ENCODE measurements at places on chromosomes 16 and 17.

DNA sequence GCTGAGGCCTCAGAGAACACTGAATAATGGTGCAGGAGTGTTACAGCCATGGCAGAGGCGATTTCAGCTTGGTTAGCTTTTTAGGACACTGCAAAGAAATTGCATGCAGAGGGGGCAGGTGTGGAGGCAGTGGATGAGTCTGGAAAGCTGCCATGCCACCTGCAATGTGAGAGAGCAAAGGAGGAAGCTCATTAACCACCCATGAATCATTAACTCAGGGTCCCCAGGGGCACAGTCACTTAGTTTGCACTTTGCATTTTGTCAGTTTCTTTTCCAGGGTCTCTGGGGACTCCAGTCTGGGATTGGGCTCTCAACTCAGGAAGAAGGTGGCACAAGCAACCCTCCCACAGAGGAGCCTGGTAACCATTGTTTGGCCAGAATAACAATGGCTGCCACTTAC, 132.9 kb downstream of the USP31 start:
- no peak for DNase-seq

DNA sequence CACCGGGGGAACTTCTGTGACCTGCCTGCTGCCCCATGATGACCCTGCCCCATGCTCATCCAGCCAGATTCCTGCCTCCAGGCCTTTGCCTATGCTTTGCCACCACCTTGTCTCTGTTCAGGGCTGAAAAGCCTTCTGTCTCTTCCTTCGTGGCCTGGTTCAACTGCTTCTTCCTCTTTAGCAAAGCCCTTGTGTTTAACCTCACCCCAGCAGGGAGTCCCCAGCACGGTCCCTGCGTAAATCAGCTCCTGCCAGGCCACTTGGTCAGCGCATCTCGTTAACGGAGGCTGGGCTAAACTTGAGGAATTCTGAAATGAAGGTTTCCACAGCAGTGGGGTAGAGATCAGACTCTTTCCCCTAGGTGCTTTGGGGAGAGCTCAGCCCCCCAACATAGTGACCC, 16.1 kb upstream of the KCNJ12 start:
- no peak for DNase-seq

- DNase-seq: no peak
These were observed 50.8 kb downstream of the TBC1D26 start for GRCh38 chr17:15782866-15783265.

GRCh38 chr17:17235212-17236174, 1.5 kb downstream of the FLCN start:
- DNase-seq: no peak

GRCh38 chr17:17732444-17732843, 51.2 kb downstream of the RAI1 start:
- no peak for DNase-seq

GRCh38 chr16:69495821-69496220, 69.9 kb upstream of the NFAT5 start:
- no peak for DNase-seq

DNA sequence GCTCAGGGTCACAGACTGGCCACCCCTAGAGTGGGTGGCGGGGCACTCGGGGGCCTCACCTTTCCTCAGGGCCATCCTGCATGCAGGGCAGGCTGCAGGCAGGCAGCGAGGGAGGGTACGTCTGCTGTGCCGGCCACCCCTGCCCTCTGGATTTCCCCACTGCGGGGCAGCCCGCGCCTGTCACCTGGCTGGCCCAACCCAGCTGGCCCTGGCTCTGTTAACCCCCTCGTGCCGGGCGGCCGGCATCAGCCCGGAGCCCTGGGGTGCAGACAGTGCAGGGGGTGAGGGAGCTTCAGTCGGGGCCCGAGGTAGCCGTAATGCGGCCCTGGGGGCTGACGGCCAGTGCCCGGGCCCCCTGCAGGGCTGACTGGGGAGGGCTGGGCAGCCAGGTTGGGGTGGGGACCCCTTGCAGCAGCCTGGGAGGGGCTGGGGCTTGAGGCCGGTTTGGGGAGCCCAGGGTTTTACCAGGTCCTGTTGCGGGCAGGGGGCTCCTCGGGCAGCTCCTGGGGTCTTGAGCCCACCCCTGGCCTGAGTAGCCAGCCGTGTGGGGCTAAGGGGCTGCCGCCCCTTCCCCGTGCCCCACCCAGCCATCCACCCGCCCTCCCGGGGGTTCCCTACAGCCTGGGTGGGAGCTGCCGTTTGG, at the start of gene IGFALS:
Gene IGFALS, minus strand, starts transcription at position 128 of the 643 bp plus-strand sequence. Its CDS starts 53 bp downstream, at position 75.
- DNase-seq: no peak

DNA sequence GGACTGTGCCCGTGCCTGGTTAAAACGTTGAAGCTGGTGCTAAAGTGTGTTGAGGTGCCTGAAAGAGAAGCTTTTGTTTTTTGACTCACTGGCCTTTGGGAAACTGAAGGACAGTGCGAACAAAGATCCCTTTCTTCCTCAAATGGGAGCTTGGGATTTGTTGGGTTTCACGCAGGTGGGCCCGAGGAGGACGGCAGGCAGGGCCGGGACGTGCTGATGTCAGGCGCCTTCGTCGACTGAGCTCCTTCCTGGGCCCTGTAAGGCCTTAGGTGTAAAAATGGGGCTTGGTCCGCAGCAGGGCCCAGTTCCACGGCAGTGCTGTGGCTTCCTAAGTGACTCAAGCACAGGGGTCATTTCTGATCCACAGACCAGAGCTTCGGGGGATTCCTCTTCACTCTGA, 106.9 kb downstream of the BANP start:
- no peak for DNase-seq

DNA sequence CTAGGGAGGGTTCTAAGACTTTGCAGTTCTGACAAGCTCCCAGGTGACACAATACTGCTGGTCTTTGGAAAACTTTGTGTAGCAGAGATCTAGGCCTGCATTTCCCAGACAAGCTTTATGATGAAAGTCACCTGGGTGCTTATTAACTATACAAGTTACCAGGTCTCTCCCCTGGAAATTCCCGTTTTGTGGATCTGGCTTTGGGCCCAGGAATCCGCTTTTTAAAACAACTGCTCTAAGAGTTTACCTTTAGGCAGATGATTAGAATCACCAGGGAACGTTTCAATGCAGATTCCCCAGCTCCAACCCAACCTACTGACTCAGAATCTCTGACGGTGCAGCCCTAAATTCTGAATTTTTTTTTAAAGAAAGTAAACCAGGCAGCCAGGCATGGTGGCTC, 36.3 kb downstream of the MYH3 start:
- DNase-seq: no peak

- no peak for DNase-seq
These were observed 260.2 kb upstream of the N4BP1 start for GRCh38 chr16:48870141-48870540.

- DNase-seq: no peak
These were observed 9.3 kb downstream of the CORO6 start for GRCh38 chr17:29613352-29613837.
